Amniotic epithelial cell (primary cell): ENCODE measurements at places on chromosomes 7 and 10.

GRCh38 chr7:99090771-99091542, 53.0 kb downstream of the SMURF1 start:
- DNase-seq = peak; percentile 32

GRCh38 chr7:93036149-93036640, 81.6 kb downstream of the SAMD9 start:
- no peak for DNase-seq

DNA sequence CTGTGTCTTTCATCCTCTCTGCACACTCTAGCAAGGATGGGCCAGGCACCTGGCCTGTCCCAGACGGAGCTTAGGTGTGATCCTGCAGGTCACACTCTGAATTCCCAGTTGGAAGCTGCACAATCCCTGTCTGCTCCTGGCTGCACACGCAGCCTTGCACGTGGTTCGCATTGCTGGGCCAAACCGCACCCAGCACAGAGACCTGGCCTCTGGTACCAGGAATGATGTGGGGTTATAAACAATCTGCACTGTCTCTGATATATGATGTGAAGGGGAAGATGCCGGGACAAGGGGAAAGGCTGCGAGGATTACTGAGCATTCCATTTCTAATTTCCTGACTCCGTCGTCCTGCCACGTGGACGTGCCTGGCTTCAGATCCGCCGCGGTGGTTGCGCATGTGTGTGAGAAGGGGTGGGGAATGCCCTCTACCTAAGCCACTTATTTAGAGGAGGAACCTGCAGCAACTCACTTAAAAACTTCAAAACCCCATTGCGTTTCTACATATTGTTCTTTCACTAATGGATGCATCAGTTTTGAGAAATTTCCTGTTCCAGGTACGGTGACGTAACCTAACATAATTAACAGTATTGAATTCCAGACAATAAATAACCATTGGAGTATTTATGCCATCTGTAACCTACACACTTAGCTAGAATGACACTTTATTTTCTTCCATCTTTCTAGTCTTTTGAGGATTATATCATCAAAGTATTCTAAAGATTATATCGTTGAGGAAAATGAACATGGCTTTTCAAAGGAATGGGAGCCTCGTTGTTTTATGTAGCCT, 559.7 kb upstream of the MGMT start:
- no peak for DNase-seq

DNA sequence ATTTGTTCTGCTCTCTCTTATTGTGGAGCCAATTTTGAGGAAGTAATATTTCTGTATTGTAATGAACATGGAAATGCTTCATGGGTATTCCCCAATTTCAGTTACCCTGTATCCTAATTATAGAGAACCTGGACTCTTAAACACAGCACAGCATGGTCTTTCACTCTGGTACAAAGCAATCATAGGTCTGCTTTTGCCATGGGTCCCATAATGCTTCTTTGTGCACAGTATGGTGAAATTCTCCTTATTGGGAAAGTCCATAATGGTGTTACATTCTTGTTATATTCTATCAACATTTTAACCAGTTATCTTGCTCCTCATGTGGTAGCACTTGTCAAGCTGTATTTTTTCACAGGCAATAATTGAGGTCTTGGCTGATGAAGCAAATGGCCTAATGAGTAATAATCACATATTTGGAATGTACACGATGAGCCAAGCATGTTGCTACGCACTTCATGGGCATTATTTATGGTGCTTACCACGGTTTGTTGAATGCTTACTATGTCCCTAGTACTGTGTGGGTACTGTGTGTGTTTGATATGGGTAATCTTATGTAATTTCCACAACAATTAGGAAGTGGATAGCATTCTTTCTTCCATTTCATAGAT, 42.9 kb downstream of the PRKG1 start:
- DNase-seq = peak; percentile 75

DNA sequence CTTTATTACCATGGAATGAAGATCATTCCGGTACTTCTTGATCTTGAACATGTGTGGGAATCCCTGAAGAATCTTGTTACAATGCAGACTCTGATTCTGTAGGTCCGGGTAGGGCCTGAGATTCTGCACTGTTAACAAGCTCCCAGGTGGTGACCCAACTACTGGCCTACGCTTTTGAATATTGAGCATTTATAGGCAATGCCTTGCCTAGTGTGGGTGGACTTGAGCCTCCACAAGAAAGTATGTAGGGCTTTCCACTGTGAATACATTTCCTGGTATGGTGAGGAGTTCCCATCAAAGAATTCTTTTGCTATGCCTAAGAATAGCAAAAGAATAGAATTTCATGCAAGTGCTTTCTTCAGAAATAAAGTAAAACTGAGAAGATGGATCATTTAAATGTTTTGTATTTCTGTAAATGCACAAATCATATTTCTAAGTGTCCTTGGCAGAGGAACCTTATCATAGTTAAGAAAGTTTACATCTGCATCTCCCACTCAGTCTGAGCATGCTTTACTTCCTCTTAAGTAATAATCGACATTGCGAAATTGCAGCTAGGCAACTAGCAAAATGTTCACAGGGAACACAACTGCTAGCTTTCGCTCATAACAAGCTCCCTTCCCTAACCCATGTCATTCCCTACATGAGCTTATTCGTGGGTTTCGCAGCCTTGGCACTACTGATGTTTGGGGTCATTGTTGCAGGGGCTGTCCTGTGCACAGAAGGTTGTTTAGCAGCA, 71.4 kb downstream of the AHR start:
- peak; percentile 99 for DNase-seq

DNA sequence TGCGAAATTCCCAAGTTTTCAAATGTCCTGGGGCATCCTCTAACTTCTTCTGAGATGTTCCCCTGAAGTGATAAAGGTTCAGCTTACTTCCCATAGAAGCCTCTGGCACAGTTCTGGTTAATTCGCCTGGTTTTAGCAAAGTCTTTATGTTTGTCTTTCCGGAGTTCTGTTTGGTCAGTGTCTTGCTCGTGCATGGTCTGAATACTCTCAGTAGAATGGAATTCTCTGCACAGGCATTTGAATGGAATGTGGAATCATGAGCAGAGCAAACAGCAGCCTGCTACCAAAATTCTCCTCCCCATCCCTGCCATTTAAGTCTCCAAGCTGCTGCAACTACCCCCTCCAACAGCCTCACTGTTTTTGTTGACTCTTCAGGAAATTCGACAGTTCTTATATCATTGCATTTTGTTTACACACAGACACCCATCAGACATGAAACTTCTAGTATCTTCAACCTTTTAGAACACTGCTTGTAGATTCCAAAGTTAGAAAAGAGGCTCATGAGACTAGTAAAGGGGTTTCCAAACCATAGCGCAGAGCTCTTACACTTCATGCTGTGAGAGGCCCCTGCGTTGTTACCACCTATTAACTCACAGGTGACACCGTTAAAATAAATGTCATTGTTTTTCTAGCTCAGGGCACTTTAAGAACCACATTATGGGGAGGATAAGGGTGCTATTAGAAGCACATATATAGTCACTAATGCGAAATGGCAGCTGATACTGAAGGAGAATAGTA, 129.7 kb downstream of the PLCE1 start:
- peak; percentile 74 for DNase-seq

DNA sequence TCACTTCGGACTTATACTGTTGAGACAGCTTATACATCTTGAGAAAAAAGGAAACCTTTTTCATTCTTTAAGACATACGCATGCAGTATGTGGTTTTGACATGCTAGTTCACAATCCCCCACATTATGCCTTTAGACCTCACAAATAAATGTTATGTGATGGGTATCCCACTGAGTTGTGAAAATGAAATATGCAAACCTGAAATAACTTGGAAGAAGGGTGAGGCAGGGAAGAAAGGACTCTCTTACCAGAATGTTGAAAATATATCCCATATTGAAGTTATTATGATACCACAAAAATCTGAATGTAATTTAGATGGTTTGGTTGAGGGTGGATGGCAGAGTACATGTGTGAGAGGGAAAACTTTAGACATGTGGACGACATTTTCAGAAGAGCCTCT, 379.8 kb downstream of the BBS9 start:
- DNase-seq = no peak

DNA sequence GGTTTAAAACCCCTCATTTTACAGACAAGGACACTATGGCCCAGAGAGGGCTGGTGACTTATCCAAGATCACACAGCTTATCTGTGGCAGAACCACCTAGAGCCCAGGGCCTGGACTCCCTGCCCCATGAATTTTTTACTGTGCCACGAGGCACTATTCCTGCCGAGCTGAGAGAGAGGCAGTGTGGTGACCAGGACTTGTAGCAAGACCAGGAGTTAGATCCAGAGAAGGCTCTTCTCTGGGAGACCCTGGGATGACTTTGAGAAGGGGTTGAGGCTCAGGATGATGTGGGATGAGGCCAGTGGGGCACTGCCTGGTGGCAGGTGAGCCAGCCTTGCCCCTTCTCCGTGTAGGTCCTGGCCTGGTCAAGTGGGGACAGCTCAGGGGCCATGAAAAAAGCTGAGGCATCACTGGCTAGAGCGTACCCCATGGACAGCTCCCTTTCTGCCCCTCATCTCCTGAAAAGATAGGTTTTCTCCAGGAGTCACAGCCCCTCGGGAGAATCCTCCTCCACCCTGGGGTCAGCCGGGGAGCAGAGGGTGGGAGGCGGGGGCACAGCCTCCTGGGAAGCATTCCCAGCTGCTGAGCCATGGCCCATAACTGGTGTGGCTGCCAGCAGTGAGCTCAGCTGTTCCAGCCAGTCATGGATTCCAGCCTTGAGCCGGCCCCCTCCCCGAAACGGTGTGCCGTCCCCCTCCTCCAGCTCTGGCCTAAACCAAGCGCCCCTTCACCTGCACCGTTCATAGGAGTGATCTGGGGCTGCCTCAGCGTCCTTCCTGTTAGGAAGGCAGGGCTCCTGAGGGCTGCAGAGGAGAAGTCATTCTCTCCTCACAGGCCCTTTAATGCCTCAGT, 5.8 kb downstream of the FLNC start:
- peak; percentile 76 for DNase-seq

DNA sequence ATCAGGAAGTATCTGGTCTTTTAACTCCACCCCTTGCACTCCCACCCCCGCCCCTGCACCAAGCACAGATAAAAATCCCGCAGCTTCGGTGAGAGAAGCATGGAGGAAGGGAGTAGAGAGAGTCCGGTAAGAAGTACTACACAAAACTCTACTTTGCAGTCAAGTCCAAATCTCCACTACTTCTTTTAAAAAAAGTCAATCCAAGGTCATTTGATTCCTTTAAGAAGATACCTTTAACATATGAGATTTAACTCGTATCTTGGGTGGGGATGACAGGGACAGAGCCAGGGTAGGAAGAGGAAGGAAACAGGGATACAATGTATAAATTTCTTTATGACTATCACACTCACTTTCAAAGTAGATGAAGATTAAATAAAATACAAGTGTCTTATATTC, 132.1 kb downstream of the NRBF2 start:
- peak; percentile 69 for DNase-seq

DNA sequence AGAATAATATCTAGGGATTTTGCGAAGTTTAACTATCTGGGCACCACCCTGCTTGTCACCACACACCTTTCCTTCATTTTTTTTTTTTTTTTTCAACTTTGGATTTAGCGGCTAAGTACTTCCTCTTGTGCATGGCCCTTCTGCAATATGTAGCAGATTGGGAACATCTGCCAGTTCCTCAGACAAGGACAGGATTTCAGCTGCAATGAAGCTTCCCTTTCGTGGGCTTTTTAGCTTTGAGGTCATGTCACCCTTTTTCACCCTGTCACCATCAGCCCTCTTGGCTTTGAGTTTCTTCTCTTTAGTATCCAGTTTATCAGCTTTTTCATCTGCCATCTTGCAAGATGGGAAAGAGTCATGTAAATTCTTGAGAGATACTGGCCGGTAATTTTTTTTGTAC, 81.6 kb upstream of the ETV1 start:
- DNase-seq = no peak

DNA sequence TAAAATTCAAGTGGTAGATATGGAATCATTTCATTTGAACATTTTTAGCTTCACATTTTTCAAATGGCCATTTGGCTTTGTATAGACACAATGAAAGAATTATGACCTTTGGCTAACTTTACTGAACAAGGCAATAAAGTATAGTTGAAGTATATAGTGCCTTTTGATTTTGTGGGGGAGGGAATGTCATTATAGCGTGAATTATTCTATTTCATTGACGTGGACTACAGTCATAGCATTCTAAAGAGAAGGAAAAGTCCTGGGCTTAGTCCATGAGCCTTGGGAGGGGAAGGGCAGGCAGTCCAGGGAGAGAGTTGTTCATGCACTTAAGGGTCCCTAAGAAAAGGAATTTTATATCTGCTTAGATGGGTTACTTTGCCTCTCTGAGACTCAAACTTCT, 181.4 kb upstream of the GPR26 start:
- no peak for DNase-seq

- no peak for DNase-seq
These were observed 82.6 kb upstream of the NPVF start for GRCh38 chr7:25310896-25311295.
